Type B pancreatic cell (in vitro differentiated cells): ENCODE measurements at places on chromosomes 5 and 9. TPM values are rescaled to one million over a fixed set of nuclear protein-coding genes. Genes with fewer than 3 reads are reported as not detected.

The PROB1 gene
- 0.69 and 1.3 TPM in 2 replicates for total RNA-seq

DNA sequence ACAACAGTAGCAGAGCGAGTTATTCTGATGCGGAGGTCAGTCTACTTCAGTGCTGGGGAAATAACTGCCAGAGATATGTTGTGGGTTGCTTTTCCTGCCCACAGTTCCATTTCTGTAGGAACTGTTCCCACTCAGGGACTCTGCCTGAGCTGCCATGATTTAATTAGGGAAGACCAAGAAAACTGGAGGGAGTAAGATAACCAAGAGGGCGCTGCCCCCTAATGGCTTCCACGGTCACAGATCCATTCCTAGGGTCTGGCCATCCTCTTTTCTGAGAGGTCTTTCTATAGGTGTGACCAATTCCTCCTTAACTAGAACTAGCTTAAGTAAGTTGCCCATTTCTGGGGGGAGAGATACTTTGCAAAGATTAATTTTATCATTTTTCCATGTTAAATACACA lies 125.9 kb downstream of the APBA1 start:
- no peak overlapping the region for H3K27ac ChIP-seq
- no peaks in the 10 kb centered on the region for H3K36me3 ChIP-seq
- peaks cover 14% of the 10 kb centered on the region for H3K27me3 ChIP-seq
- H3K4me3 ChIP-seq: no peak overlapping the region
- no peak for DNase-seq

GRCh38 chr9:26412446-26412845 lies 480.2 kb downstream of the CAAP1 start:
- H3K4me1 ChIP-seq: no peaks in the 10 kb centered on the region
- H3K36me3 ChIP-seq: no peaks in the 10 kb centered on the region
- no peak overlapping the region for H3K4me3 ChIP-seq
- no peak overlapping the region for H3K27ac ChIP-seq
- no peak for DNase-seq

GRCh38 chr9:110116543-110116885 lies 91.4 kb downstream of the C9orf152 start:
- peaks cover 5% of the 10 kb centered on the region for H3K36me3 ChIP-seq
- H3K4me3 ChIP-seq: no peak overlapping the region
- no peaks in the 10 kb centered on the region for H3K27me3 ChIP-seq
- no peak for DNase-seq
- peaks cover 44% of the 10 kb centered on the region for H3K4me1 ChIP-seq

- peaks cover 18% of the 10 kb centered on the region for H3K27me3 ChIP-seq
- H3K27ac ChIP-seq: no peak overlapping the region
- H3K4me1 ChIP-seq: peaks cover 7% of the 10 kb centered on the region
- no peak for DNase-seq
- no peak overlapping the region for H3K4me3 ChIP-seq
These were observed 637.7 kb downstream of the SEMA5A start for GRCh38 chr5:8908055-8908683.

The SPINK13 gene
- total RNA-seq: not detected in 2 replicates

The CCDC192 gene
- total RNA-seq: 0.31 and 2.0 TPM in 2 replicates

The CNTNAP3B gene
- total RNA-seq: 4.5 and 29.7 TPM in 2 replicates

DNA sequence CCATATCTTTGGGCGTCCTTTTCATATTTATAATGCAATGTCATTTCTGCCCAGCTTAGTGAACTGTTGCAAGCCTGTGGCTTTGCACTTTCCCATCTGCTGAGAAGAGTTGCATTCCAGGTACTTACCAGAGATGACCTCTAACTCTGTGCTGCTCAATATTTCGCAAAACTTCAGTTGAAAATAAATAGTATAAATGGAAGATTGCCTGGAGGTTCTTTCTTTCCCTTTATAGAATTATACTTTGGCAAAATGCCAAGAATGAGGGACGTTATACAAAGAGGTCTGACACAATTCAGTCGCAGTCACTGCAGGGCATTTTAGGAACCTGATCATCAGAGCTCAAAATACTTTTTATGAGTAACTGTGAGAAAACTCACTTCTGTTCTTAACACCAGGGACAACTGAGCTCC lies 18.9 kb upstream of the VLDLR start:
- peaks cover 5% of the 10 kb centered on the region for H3K4me1 ChIP-seq
- no peaks in the 10 kb centered on the region for H3K36me3 ChIP-seq
- H3K4me3 ChIP-seq: no peak overlapping the region

The IGIP gene
- total RNA-seq: 2.6 and 2.9 TPM in 2 replicates

DNA sequence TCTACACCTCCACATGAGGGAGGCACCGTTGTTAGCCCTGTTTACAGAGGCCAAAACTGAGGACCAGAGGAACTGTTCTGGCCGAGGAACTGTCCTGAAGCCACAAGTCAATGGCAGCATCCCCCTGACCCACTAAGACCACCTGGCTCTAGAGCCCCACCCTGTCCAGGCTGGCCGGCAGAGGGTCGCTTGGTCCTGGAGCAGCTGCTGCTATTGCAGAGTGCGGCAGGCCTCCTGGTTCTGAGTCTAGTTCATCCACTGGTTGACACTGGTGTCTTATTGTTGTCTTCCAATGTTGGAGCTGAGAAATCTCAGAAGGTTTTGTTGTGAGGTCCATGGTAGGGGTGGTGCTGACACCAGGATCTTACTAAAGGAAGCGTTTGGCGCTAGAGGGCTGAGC lies 26.6 kb upstream of the ANGPTL2 start:
- H3K4me1 ChIP-seq: no peaks in the 10 kb centered on the region
- H3K27me3 ChIP-seq: no peaks in the 10 kb centered on the region
- no peak for DNase-seq
- no peak overlapping the region for H3K27ac ChIP-seq
- no peak overlapping the region for H3K4me3 ChIP-seq
- H3K36me3 ChIP-seq: no peaks in the 10 kb centered on the region

- H3K27me3 ChIP-seq: peaks cover 46% of the 10 kb centered on the region
- peaks cover 49% of the 10 kb centered on the region for H3K4me1 ChIP-seq
- peak overlapping the region; percentile 63 for H3K27ac ChIP-seq
- peak overlapping the region; percentile 72 for H3K4me3 ChIP-seq
These were observed 8.4 kb downstream of the IRX2 start for GRCh38 chr5:2742921-2743679.

DNA sequence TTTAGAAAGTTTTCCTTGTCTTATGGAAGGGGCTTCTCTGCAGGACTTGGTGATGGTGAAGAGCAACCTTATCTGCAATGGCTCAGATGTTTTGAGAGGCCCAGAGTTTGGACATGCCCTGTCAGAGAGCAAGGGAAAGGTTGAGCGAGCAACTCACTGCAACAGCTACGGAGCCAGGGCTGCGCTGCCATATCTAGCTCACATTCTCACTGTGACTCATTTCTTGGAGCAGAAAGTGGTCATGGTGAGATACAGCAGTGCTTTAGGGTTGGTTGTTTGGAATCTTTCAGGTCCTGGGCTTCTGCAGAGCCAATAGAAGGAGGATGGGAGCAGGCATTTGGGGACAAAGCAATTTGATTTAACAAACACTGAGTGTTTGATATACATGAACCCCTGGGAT lies 12.3 kb downstream of the GLRA1 start:
- no peak overlapping the region for H3K27ac ChIP-seq
- no peak for DNase-seq
- H3K27me3 ChIP-seq: peaks cover 17% of the 10 kb centered on the region

DNA sequence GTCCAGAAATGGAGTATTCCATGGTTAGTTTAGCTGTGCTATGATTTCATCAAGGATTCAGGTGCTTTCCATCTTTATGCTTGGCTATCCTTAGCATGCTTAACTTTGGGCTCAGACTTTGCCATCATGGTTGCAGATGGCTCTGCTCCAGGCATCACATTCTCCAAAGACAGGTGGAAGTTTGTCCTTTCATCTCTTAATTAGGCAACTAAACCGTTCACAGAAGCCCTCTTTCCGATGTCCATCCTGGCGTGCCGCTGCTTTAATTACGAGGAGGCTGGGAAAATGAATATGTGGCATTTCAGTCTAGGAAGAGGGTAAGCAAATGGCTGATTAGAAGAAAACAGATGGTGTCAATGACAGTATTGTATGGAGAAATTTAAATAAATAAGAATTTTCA lies 24.5 kb upstream of the APC start:
- peaks cover 16% of the 10 kb centered on the region for H3K36me3 ChIP-seq
- H3K27me3 ChIP-seq: no peaks in the 10 kb centered on the region
- no peak overlapping the region for H3K27ac ChIP-seq
- no peak for DNase-seq
- H3K4me3 ChIP-seq: no peak overlapping the region

GRCh38 chr5:138989720-138990119 lies 114.6 kb upstream of the LRRTM2 start:
- no peak overlapping the region for H3K27ac ChIP-seq

DNA sequence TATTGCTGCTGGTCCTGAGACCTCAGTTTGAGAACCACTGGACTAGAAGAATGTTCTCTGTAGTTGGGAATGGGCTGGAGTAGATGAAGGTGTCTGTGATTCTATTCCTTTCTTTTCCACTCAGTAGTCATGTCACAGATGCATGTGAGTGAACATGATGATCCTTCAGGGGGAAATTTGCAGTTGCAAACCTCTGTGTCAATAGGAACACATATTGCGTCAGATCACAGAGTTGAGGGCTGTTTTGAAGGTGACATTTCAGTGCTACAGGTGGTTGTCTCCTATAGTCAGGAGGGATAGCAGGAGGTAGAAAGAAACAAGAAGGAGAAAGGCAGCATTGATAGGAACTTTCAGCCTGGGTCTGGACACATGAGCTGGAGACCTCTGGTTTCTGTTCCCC lies 239.3 kb downstream of the ARHGEF28 start:
- no peak overlapping the region for H3K4me3 ChIP-seq
- H3K4me1 ChIP-seq: no peaks in the 10 kb centered on the region
- DNase-seq: no peak
- H3K27ac ChIP-seq: no peak overlapping the region

GRCh38 chr5:72767289-72768010 lies 49.0 kb upstream of the TNPO1 start:
- no peak overlapping the region for H3K4me3 ChIP-seq
- H3K4me1 ChIP-seq: peaks cover 6% of the 10 kb centered on the region
- DNase-seq: no peak
- H3K36me3 ChIP-seq: no peaks in the 10 kb centered on the region
- no peaks in the 10 kb centered on the region for H3K27me3 ChIP-seq

DNA sequence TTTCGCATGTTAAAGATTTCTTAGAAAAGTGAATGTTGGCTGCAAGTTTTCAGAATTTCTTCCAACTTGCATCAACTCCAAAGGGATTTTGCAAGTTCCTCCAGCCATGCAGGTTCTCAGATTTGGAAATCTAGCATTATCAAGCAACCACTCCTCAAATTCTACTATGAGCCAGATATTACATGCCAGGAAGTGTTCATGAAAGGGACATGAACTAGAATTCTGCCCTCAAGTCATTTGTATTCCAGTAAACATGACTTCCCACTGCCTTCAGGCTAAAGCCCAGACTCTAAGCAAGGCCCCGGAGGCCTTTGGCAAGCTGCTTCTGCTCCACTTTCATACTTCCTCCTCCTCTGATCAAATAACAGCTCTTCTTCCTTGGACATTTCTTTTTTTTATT lies 111.3 kb upstream of the PAPPA start:
- no peak overlapping the region for H3K27ac ChIP-seq
- H3K36me3 ChIP-seq: no peaks in the 10 kb centered on the region
- no peaks in the 10 kb centered on the region for H3K4me1 ChIP-seq
- DNase-seq: no peak
- no peak overlapping the region for H3K4me3 ChIP-seq
- H3K27me3 ChIP-seq: no peaks in the 10 kb centered on the region

DNA sequence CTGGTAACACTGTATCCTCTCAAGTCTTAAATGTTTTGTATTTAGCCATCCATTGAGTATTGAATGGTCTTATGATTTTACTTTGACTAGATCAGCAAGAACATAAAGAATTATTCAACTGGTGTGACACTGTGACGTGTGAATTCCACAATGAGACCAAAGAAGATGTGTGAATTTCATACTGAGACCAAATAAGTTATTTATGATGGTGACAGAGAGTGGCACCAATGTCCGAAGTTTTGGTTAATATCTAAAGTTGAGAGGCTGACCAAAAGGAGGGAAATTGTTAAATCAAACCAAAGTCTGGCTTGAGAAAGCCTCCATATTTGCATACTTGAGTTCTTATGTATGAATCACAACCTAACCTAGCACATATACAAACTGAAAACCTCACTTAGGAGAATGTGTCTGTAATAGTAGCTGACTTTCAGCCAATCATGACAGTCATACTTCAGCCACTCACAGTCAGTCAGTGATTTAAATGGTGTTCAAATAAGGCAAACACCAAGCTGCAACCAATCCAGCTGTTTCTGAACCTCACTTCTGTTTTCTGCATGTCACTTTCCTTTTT lies 31.5 kb upstream of the FAM170A start:
- H3K4me1 ChIP-seq: no peaks in the 10 kb centered on the region
- no peaks in the 10 kb centered on the region for H3K36me3 ChIP-seq

GRCh38 chr5:103243665-103244064 lies 14.9 kb upstream of the MACIR start:
- no peak overlapping the region for H3K4me3 ChIP-seq
- H3K4me1 ChIP-seq: no peaks in the 10 kb centered on the region
- no peaks in the 10 kb centered on the region for H3K36me3 ChIP-seq
- H3K27ac ChIP-seq: no peak overlapping the region
- no peaks in the 10 kb centered on the region for H3K27me3 ChIP-seq

DNA sequence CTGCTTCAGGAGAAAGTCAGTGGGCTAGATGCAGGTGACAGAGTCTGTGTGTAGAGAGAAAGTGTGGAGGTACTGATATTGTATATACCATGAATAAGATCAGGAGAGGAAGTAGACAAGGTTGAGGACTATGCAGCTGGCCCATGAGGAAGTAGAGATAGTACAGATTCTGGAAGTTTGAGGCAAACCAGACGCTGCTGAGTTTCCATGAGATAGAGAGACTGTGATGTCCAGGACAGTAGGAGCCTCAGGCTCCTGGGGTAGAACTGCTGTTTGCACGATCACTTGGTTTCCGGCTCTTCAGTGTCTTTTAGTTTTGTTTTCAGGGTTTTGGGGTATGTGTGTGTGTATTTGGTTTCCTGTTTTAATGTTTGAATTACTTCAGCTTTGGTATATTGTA lies 13.6 kb downstream of the OTULINL start:
- no peak overlapping the region for H3K27ac ChIP-seq
- DNase-seq: no peak
- H3K36me3 ChIP-seq: no peaks in the 10 kb centered on the region
- H3K27me3 ChIP-seq: no peaks in the 10 kb centered on the region

The FREM1 gene
- total RNA-seq: 8.6 and 50.8 TPM in 2 replicates

- peak overlapping the region; percentile 42 for H3K4me3 ChIP-seq
- H3K27me3 ChIP-seq: no peaks in the 10 kb centered on the region
- peaks cover 8% of the 10 kb centered on the region for H3K4me1 ChIP-seq
- peak overlapping the region; percentile 91 for H3K27ac ChIP-seq
- no peak for DNase-seq
- H3K36me3 ChIP-seq: no peaks in the 10 kb centered on the region
These were observed 75.4 kb upstream of the CDKN2B start for GRCh38 chr9:22084336-22085035.

The KLF4 gene
- total RNA-seq: 49.5 and 136 TPM in 2 replicates

DNA sequence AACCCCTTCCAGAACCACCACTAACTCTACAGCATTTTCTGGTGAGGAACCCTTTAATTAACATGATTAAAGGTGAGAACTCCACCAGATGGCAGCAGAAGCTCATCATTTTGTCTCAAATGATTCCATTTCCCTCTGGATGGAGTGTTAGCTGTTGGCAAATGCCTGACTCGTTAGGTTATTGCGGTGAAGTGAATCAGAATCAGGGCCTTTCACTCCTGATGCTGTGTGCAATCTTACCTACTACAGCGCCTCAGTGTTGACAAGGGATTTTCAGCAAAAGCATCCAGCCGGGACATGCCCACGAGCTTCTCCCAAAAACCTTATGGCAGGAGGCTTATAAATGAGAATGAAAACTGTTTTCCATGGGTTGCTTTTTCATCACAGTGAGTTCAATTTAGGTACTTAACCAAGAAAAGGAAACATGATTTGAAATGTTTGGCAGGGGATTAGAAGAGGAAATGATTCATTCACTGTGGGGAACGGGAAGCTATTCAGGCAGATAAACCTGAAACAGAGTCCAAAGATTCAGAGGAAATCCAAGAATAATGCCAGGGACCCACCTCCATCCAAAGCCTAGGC lies 48.0 kb upstream of the CAST start:
- no peaks in the 10 kb centered on the region for H3K36me3 ChIP-seq
- H3K4me1 ChIP-seq: peaks cover 6% of the 10 kb centered on the region
- no peak overlapping the region for H3K4me3 ChIP-seq
- no peaks in the 10 kb centered on the region for H3K27me3 ChIP-seq
